ENCODE measurements at places on chromosomes 1 and 21.
A peak's percentile ranks its signal among the peaks of the same experiment; 100 is the strongest.

- no peak for DNase-seq
These were observed 51.9 kb downstream of the IER5 start for GRCh38 chr1:181140398-181140797.

DNA sequence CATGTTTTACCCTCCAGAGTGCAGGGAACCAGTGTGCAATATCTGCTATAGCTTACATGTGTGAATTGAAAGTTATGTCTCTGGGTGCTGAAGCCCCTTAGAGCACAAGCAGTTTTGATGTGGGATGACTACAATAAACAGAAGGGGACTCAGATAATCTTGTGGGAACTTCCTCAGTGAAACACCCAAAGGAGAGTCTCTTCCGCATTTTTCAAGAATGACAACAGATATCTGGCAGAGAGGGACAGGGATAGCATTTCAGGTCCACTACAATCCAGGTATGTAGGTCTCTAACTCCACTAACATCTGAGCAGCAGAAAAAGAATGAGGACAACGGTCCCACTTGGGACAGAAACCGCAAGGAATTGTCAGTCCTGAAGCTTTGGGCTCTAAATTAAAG, 67.6 kb upstream of the PDE4B start:
- no peak for DNase-seq

- no peak for DNase-seq
These were observed 9.2 kb downstream of the PADI2 start for GRCh38 chr1:17109892-17110554.

DNA sequence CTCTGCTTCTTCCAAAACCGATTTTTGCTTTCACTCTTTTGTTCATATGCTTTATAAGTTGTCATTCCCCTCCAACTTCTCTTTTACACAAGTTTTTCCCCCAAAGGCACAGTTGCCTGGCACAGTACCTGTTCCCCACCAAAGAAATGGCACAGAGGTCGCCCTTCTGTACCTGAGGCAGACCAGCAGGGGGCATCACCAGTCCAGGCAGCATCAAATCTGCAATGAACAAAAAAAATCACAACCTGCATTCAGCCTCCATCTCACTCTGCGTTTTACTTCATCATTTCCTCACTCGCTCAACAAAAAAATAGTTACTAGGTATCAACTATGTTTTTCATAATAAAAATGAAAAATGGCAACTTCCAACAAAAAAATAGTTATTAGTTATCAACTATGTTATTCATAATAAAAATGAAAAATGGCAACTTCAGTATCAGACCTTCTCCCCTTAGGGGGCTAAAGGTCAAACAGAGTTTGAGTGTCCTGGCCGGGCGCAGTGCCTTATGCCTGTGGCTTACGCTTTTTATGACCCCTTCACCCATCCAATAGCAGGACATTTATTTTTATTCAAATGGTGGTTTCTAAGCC, 4.1 kb downstream of the EIF2D start:
- DNase-seq: peak; percentile 18

- DNase-seq: no peak
These were observed 363.0 kb upstream of the DUSP10 start for GRCh38 chr1:222104694-222105392.

- no peak for DNase-seq
These were observed 14.0 kb downstream of the NR5A2 start for GRCh38 chr1:200041337-200042118.

Data from fibroblast of skin of right quadriceps (primary cell).